ENCODE measurements at places on chromosomes 12 and 14.

GRCh38 chr12:132305991-132306884 is 23.2 kb downstream of the GALNT9 start:
- DNase-seq: no peak

GRCh38 chr12:132582582-132583410 is 27.6 kb downstream of the LRCOL1 start:
- no peak for DNase-seq

DNA sequence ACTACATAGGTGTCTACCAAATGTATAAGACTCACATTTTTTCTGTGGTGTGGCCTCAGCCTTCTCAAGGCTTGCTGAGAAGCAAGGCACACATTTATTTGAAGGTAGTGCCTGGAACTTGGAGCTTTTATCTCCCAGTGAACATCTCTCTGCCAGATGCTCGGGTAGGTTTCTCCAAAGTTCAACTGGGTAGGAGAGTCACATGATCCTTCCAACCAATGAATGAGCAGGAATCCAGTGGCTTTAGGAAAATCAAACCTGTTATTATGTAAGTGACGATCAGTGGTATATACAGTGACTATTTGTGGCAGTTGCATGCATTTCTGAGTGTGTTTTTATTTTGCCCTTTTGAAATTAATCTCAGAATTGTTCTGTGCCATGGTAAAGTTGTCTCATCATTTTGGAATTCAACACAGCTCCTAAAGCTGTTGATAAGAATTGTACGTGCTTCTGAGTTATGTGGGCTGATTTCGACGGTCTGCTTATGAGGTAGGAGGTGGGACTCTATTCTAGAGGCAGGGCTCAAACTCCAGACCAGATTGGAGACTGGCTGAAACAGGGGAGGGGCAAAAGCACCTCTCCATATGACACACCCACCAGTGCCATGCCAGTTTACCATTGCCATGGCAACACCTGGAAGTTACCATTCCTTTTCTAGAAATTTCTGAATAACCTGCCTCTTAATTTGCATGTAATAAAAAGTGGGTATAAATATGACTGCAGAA is 57.6 kb downstream of the EID3 start:
- no peak for DNase-seq

GRCh38 chr14:50770586-50770985 is 60.4 kb downstream of the NIN start:
- no peak for DNase-seq

DNA sequence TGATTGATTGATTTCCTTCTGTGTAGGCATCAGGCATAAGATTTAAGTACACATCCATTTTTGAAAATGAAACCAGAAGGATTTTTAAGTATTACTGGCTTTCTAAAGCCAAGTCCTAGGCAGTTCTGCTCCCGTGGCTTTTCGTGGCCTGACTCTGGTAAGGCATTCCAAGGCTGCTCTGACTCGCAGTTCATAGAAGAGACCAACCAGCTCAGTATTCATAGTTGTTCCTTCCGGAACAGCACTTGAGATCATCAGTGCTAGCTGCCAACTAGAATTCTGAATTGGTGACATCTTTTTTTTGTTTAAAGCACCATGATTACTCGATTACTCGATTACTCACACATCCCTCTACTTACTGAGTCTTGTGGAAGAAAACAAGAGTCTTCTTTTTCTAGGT is 25.9 kb downstream of the SUDS3 start:
- no peak for DNase-seq

DNA sequence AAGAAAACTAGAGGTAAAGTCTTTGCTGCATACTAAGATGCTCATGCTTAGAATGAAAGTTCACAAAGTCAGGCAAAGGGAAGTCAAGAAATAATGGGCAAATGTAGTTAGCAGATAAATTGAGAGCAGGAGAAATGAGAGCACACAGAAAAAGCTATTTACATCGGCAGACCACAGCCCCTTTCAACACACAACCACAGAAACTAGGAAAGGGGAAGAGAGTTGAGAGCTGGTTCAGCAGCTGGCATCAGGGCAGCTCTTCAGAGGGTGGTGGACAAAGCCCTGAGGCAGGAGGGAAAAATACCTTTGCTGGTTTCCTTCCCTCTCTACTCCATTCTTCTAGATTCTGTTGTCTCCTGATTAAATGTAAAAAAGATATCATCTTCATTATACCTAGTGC is 95.4 kb upstream of the ANO4 start:
- no peak for DNase-seq

GRCh38 chr12:128059621-128060370 is 207.2 kb upstream of the TMEM132C start:
- no peak for DNase-seq

- no peak for DNase-seq
These were observed 67.5 kb downstream of the TNFAIP2 start for GRCh38 chr14:103190741-103191140.

GRCh38 chr12:46401662-46402061 is 29.1 kb upstream of the SLC38A2 start:
- DNase-seq: no peak

GRCh38 chr12:122753319-122753650 is 661 bp downstream of the DENR start:
- DNase-seq: no peak

DNA sequence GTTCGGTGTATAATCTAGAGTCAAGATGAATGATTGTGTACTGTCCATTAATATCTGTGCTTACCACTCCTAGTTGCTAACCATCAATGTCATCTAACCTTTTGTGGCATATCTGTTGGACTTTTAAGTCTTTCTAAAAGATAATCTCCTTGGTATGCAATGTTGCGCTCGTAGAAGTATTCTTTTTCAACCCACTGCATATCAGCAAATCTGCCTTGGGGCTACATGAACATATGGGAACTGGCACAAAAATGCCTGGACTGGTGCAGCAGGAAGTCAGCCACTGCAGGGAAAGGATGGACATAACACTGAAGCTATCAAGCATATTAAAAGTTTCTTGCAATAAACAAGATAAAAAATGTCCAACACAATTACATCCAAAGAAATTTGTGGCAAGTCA is 124.3 kb upstream of the SLC38A4 start:
- DNase-seq: no peak

DNA sequence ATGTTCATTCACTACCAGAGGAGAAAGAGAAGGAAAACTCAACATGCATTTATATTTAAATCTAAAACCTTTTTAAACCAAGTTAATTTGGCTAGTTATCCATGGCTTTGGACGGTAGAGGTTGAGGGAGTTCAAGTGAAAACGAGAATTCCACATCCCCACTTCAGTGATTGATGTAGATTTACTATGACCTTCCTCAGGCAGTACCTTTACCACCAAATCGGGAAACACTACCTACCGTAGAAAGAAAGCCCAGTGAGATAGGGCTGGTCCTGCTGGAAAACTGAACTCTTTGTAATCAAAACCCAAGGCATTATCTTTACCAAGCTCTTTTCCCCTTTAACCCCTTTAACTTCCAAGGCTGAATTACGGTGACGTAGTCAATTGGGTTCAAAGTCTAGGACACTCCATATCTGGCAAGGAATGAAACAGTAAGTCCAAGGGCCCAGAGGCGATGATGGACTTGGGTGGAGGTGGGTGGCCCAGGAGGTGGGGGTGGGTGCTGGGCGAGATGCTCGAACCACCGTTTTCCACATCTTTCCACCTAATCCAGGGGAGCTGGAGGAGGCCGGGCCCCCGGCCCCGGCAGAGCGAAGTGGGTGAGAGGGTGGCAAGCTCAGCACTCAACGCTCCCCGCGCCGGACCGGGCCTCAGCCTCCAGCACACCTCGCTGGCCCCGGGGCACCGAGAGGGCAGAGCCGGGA is 618 bp downstream of the SEC23A start:
- DNase-seq: no peak

- no peak for DNase-seq
These were observed 271.7 kb downstream of the PDZRN4 start for GRCh38 chr12:41459906-41460214.

DNA sequence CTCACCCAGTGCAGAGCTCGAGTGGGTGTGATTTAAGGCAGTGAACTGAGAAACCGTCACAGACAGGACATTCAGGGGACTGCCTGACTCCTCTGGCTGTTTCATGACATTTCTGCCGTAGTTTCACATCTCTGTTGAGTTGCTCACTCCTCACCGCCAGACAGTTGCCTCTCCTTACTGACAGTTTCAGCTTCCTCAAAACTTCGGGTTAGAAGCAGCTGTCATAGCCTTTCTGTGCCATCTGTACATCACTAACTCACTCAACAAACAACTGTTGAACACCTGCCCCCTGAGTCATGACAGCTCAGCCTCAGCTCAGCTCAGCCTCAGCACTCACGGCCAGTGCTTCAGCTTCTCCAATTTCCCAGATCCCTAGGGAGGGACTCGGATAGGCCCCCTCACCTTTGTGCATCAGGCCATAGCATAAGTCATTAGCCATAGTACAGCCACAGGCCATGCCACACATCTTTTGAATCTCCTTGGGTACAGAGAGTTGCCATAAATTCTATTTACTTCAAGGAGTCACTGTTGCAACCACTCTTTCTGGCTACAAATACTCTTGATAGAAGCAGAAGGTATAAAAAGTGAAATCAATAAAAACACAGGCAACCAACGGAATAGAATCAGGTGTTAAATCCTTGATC is 6.2 kb upstream of the SLC15A4 start:
- DNase-seq: no peak

GRCh38 chr14:85074955-85075354 is 455.0 kb upstream of the FLRT2 start:
- DNase-seq: no peak

DNA sequence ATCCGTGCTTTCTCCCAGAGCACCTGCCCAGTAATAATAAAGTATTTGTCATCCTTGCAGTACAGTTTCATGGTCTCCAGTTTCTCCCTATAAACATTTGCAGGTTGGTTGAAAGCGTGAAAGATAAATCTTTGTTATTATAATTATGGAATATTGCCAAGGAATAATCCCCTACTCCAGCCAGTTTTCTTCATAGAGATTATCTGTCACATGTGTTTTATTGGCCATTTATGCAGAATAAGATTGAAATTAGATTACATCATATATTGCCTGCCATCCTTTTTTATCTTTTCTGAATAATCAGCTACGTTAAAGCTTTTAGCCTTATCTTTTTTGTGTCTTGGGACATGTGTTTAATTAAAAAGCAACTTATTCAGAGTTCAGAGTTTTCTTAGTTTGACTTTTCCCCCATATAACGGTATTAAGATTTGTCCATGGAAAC is 168.0 kb downstream of the KICS2 start:
- DNase-seq: no peak

DNA sequence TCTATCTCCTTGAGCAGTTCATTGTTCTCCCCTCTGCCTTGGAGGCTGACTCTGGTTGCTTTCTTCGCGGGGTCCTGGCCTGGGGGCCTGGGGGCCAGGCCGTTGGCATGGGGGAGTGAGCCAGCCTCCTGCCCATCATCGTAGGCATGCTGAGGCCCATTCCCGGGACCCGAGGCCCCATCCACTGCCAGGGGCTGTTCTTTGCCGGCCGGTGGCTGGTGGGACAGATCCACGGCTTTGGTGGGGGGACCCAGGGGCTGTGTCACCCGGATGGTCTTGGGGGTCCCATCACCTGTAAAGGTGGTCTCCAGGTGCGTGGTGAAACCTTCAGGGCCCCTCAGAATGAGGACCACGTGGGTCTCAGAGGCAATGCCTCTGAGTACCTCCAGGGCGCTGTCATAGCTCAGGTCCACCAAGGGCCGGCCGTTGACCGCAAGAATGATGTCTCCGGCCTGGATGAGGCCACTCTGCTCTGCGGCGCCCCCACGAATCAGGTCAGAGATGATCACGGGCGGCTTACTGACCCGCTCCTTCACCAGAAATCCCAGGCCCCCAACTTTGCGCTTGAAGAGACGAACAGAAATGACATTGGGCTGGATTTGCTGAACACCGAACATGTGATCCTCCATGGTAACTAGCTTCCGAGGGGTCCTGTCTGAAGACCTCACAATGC is 30.8 kb downstream of the NOS1 start:
- no peak for DNase-seq

- no peak for DNase-seq
These were observed 1.6 kb downstream of the C12orf42 start for GRCh38 chr12:103494051-103494733.

- no peak for DNase-seq
These were observed 399.8 kb upstream of the USP15 start for GRCh38 chr12:61860451-61860850.

GRCh38 chr12:28872654-28873268 is 276.3 kb upstream of the FAR2 start:
- DNase-seq: no peak

- no peak for DNase-seq
These were observed 59.4 kb downstream of the TTC7B start for GRCh38 chr14:90756755-90757345.

GRCh38 chr12:10940389-10940788 is 1.3 kb upstream of the TAS2R14 start:
- no peak for DNase-seq

- no peak for DNase-seq
These were observed 6.4 kb upstream of the TC2N start for GRCh38 chr14:91873471-91874415.

- DNase-seq: no peak
These were observed 130.2 kb downstream of the GCH1 start for GRCh38 chr14:54772451-54772881.

- DNase-seq: no peak
These were observed 89.8 kb downstream of the FAR2 start for GRCh38 chr12:29238822-29239291.

DNA sequence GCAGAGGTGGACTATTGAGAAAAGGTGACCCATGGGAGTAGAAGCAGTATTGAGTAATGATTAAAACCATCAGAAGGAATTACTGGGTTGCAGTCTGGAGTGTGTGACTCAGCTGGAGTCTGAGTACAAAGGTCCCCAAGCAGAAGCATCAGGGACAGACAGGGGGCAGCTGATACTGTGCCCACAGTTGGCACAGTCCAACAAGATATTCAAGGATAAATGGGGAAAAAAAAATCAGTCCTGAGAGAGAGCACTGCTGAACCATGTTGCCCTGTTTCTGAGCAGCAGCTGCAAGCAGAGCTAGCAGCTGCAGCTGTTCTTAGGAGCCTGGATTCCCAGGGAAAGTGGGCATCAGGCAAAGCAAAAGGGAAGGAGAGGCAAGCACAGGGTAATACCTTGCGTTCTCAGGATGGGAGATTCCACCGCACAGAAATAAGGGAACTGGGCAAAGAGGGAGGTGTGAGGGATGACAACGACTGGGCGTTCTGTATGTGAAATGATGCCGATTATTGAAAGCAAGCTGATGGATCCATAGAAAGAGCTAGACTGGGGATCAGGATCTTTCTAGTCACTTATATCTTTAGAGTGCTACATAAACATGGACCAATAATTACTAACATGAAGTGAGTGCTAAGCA is 17.7 kb downstream of the NEUROD4 start:
- DNase-seq: no peak

Data from omental fat pad (tissue), 4 donors.